ENCODE measurements at places on chromosomes 6 and 20.

- DNase-seq, result no peak
Measured at GRCh38 chr20:62889411-62889810, 27.8 kb upstream of the TCFL5 start.

DNA sequence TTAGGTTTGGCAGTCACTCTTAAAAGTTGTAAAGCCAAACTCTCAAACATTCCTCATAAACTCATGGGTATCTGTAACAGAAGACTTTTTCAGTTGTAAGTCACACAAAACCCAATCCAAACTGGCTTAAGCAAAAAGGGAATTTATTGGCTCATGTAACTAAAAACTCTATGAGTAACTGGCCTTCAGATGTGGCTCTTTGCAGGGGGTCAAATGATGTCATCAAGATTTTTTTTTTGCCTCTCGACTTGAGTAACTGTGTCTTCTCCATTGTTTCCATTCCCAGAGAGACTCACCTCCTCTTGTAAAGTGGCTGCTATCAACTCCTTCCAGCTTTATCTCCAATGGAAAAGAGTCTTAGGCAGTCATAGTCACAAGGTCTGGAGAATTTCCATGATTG, 645.0 kb downstream of the DHX35 start:
- DNase-seq, result no peak

GRCh38 chr6:125906158-125906998, 50.2 kb upstream of the HINT3 start:
- no peak for DNase-seq

- no peak for DNase-seq
Measured at GRCh38 chr20:58393299-58393698, 4.3 kb downstream of the VAPB start.

DNA sequence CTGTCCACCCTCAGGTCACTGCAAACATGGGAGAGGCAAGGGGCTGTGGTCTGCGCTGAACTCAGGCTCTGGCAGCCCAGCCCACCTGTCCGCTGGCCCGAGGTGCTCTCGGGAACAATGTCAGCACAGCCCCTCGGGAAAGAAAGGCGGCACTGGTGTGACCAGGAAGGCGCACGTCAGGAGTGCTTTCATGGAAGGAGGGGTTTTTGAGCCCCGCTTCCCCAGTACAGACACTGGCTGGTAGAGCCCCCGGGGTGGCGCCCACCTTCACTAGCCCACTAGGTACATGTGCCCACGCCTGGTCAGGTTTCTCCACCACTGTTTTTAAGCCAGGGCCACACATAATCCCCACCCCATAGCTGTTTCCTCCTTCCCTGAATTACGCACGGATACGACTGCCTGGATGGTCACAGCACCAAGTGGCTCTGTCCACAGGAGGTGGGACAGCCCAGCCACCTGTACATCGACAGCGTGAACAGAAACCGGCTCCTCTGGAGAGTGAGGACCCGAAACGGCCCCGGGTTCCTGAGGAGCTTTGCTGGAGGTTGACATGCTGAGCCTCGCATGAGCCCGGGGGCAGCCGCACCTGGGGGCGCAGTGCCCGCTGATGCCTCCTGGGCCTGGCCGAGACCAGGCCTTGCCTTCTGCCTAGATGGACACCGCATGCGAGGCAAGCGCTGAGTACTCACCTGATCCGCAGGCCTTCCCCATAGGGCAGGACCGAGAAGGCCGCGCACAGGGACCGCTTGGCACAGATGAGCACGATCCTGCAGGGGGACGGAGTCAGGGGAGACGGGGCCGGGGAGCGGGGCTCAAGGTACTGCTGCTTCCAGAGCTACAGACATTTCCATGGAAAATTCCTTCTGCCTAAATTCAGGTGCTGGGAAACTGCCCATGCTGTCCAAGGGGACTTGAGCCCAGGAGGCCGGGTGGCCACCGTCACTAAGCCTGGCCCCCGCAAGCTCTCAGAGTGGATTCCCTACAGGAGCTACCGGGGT, 7.6 kb downstream of the RPS21 start:
- DNase-seq, result no peak

DNA sequence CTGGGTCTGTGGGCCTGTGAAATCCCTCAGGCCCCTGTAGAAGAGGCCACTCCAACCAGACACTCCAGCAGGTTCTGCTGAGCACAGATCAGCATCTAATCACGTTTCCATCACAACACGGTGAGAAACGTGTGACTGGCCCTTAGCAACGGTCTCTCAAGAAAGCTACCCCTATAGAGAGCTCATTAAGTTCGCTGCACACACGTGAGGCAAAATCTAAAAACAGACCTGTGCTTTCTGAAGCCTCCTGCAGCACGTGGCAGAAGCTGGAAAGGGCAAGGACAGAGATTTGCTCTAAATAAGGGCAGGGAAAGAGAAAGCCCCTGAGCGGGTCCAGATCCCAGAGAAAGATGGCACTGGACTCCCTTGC, 56.5 kb downstream of the GPR6 start:
- no peak for DNase-seq

GRCh38 chr6:143605906-143606521, 71.8 kb upstream of the PHACTR2 start:
- no peak for DNase-seq

DNA sequence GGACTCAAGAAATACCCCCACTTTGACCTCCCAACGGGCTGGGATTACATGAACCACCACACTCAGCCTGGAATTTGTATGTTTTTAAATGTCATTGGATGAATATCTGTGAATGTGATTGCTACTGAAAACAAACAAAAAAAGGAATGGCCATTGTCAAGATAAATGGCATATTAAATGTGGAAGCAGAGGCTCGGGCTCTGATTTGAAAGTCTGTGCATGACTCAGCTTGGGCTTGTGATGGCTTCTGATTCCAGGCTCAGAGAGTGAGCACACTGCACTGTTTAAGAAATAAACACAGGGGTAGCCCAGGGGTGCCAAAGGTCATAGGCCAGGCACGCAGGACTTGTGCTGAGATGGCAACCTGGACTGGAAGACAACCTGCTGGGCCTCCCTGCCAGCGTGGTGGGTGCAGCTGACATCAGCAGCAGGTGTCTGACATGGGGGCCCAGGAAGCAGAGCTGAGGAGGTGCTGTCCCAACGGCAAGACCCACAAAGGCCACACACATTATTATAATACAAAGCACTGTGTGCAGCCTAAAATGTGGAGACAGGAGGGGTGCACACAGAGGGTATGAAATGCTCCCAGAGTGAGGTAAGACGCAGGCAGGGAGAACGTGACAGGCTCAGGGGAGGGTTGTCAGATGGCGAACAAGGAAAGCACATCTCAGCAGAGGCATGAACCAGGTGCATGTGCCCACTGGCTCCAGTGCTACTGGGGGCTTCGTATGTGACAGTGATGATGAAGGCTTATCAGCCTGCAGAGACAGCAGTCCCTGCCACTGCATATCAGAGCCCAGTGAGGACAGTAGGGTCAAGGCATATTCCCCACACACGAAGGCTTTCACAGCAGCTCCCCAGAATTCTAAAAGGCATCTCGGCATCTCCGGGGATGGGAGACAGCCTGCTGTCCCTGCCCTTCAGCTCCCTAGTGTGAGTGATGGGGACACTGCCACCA, 169.4 kb downstream of the SYNDIG1 start:
- DNase-seq, result no peak

GRCh38 chr6:52990342-52990741, 4.7 kb downstream of the GSTA4 start:
- DNase-seq, result no peak

DNA sequence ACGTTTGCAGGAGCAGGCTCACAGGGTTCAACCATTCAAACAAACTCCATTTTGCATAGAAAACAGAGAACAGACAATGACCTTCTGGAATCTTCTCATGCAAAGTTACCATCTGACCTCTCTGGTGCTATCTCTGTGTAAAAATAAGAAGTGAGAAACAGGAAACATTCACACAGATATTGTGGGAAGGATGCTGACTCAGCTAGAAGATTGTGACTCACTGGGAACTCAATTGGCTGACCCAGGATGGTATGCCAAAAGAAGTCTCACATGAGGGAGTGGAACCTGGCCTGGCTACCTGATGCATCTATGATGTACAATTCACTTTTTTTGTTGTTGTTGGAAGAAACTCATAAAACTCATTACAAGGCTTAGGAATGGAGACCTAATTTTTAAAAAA, 61.1 kb upstream of the TBX18 start:
- DNase-seq, result no peak

- no peak for DNase-seq
Measured at GRCh38 chr6:158916617-158917016, 83.4 kb downstream of the RSPH3 start.

All from activated T-helper 2 cell treated with anti-CD3 and anti-CD28 coated beads, Interferon-gamma antibody, Interleukin-2, Interleukin-4, amounts not matched to agents 10 μg/mL and 5 μg/mL and 100 μg/mL, durations not matched to agents 14 hours and 24 hours and 36 hours (primary cell).